ENCODE measurements at places on chromosomes 4 and X.

DNA sequence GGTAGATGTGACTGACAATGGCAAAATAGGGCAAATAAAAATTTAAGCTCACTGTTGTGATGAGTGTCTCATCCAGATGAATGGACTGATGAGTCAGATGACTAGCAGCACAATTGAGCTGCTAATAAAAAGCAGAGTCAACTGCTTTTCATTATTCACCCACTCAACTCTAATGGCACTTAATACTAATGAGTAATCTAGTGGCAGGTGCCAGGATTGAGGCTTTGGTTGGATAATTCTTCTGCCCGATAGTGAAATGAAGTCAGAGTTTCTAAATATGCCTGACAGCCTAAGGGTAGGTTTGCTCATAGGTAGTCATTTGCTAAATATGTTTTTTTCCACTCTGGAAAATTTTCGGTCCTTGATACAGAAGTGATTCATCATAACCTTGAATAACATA is 10.4 kb downstream of the OGT start:
- no peak for DNase-seq

DNA sequence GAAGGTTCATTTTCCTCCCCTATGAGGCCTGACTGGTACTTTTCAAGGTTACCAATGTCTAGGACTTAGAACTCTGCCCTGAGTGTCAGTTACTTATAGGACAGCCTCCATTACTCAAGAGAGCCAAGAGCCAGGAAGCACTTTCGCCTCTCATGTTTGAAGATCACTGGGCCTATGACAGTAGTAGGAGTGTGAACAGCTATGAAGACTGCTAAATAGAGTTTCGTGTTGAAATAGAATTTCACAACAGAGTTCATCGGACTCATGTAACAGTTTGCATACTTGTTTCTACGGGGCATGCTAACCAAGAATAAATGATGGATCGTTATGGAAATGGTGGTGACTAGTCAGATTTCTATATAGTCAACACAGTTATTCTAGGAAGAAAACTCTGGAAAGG is 97.8 kb upstream of the GPC4 start:
- DNase-seq = no peak

GRCh38 chr4:159926871-159927270 is 824.0 kb downstream of the RAPGEF2 start:
- no peak for DNase-seq

DNA sequence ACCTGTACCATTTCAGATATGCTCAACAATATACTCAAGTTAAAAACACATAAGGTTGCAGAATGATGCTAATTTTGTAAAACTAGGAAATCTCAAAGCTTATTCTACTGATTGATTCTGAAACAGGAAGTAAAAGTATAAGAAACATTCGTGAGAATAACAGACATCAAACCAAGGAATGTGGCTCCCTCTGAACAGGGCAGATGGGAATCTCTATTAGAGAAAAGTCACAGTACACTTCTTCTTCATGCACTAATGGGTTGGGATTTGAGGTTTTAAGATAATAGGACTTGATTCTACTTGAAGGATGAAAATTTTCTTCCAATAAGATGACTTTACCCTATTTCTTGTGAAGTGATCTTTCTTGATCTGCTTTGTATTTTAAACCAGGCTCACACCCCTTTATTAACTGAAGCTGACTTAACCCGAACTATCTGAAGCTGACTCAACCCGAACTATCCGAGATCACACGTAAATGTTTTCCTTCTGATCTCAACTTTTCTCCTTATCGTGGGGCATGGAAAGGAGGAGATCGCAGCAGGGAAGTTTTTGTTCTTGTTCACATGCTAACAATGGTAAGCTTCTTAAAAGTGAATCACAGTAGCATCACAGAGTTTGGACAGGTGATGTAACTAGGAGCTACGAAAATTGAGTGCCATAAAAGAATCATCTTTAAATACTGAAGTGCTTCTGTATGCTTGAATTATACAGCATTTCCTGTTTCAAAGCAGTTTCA is 363.1 kb upstream of the ZFP42 start:
- no peak for DNase-seq

DNA sequence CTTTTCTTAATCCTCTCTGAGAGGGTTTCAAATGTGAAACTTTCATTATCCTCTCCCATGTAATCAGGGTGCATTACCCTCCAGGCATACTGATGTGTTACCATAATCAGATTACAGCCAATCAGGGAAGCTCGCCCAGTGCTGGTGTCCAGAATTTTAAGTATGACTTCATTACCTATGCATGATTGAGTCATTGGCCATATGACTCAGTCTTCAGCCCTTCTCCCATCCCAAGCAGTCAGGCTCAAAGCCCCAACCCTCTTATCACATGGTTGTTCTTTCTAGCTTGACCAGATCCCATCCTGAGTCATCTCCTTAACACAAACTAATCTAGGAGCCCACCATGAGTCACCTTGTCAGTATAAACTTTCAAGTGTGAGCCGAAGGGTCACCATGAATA is 1668.1 kb upstream of the AGA start:
- peak; percentile 71 for DNase-seq

DNA sequence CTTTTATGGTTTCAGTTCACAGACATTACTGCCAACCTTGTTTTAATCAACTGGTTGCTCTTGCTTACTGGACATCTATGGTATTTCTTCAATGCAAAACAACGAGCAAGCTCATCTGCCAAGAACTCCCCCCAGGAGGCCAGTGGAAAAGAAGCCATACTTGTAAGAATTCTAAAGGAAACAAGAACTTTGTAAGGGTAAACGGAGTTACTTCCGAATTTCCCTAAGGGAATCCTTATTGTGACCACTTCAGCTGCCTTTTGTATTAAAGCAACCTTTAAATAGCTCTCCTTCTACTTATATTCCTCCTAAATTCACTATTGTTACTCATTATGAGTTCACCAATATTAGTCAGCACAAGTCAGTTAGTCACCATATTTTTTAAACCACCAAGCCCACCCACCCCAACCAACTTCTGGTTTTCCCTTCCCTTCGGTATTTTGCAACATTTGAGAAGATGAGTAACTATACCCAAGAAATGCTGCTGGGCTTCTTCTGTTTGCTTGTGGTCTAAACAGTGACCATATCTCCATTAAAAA is 602.8 kb upstream of the DIPK2B start:
- no peak for DNase-seq

DNA sequence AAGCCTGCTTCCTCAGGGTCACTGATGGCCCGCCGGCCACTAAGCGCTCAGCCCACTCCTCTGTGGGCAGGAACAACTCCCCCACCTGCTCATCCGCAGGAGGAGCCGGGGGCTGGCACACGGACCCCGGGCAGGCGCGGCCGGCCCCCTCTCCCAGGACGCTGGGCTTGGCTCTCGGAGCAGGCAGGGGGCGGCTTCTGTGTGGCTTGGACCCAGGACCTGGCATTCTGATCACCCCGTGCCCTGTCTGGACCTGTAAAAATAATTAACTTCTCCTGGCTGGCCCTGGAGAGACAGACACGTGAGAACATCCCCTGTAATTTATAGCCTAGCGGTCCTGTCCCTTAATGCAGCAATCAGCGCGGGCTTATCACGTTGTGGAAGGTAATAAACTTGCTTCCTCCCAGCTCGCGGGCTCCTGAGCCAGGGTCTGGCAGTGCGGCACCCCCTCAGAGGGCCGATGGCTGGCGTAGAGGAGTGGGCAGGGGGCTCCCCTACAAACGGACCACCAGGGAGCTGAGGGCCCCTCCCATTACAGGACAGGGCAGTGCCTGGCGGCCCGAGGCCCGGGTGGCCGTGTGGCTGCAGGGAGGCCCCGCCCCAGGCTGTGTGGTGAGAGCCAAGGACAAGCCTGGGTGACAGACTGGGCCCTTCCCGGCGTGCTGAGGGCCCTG is 84.5 kb upstream of the NKX1-1 start:
- DNase-seq = no peak

GRCh38 chrX:31240982-31241381 is 169.1 kb upstream of the FTHL17 start:
- no peak for DNase-seq

DNA sequence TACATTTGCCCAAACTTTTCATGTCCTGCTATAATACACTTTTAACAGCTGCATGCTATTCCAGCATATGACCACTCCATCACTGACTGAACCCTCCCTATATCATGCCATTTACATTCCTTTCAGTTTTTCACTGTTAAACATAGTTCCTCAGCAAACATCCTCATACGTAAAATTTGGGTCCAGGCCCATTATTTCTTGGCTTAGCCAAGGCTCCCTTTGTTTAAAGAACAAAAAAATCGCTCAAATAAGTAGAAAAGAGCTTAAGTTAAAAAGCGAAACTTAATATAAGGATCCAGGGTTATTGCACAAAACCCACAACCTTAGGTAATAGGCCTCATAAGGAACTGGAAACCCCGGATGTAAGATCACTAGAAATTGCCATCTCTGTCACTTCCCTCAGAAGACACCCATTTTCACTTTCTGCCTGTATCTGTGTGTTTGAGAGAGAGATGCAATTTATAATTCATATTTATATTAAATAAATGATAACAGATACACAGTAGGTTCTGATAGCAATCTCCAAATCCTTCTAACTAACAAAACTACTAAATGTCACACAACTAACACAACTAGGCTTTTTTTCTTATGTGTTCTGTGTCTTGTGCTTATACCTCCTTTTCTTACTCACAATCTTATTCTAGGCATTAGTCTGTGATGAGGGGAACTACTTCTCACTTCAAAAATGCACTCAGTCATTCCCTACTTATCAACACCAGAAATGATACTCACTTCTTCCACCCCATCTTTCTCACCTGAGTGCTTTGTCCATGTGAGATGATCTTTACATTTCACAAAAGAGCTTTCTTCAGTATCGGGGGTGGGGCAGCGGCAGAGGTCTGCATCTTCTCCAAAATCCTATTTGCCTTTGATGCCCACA is 59.9 kb upstream of the FAM241A start:
- DNase-seq = no peak

GRCh38 chr4:186757696-186758355 is 34.2 kb upstream of the FAT1 start:
- DNase-seq = no peak

GRCh38 chr4:3037957-3038461 is 36.3 kb downstream of the HTT-AS start:
- no peak for DNase-seq

- DNase-seq = no peak
These were observed 47.2 kb upstream of the RPS6KA3 start for GRCh38 chrX:20313899-20314298.
